Keratinocyte (primary cell): ENCODE measurements at places on chromosomes 12 and 14.

- no peak for DNase-seq
Measured at GRCh38 chr12:62776575-62776974, 158.4 kb downstream of the PPM1H start.

DNA sequence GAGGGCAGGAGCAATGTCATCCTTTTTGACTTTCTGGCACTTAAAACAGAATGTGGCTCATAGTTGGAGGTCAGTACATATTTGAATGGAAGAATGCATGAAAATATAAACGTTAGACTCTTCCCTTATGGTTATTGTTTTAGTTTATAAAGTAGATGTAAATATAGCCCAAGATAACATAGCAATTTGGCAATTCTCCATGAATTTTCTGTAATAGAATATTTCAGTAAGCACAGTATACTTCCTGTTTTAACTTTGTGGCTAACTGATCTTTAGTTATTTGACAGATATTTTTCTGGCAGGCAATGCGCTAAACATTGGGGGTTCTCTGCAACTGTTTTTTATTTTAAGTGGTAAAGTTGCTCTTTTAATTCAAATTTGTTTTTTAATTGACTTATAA is 763.0 kb downstream of the NRXN3 start:
- no peak for DNase-seq

GRCh38 chr12:111503116-111503515 is 96.0 kb downstream of the ATXN2 start:
- DNase-seq = no peak

DNA sequence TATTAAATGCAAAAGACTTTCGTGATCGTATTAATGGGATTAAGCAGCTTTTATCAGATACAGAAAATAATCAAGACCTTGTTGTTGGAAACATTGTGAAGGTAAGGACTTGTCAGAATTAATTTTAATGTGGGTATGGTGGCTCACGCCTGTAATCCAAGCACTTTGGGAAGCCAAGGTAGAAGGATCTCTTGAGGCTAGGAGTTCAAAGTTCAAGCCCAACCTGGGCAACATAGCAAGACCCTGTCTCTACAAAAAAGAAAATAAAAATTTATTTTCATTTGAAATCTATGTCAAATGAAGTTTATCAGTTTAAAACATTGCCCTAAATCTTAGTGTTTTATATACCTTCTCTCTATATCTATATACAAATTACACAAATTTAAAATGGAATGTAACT is 17.2 kb upstream of the PRPF39 start:
- DNase-seq = no peak

GRCh38 chr12:127567531-127567930 is 699.4 kb upstream of the TMEM132C start:
- DNase-seq = no peak

GRCh38 chr14:74754157-74754556 is 9.0 kb upstream of the YLPM1 start:
- DNase-seq = no peak
